ENCODE measurements at places on chromosomes 4 and X. TPM values are rescaled to one million over a fixed set of nuclear protein-coding genes. Genes with fewer than 3 reads are reported as not detected.

DNA sequence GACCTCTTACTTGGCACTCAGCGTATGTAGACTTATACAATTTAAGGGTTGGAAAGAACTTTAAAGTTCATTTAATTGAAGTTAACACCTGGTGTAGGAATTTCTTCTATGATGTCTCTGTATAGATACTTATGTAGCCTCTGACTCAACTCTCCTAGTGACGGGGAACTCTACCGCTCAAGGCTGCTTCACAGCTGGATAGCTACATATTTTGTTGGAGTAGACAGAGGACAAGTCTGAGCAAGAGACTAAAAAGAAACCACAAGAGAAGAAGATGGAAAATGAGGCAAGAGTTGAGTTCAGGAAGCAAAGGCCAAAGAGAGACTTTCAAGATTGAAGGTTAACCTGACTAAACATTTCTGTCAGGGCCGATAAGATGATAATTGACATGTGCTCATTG, 52.6 kb downstream of the GPR50 start:
- no peak for DNase-seq

- no peak for DNase-seq
These were observed 637.8 kb downstream of the BCOR start for GRCh38 chrX:39459952-39460351.

OCIAD2 gene
- 50.0 TPM for total RNA-seq

- no peak for DNase-seq
These were observed 116.4 kb downstream of the PPA2 start for GRCh38 chr4:105357258-105357980.

DNA sequence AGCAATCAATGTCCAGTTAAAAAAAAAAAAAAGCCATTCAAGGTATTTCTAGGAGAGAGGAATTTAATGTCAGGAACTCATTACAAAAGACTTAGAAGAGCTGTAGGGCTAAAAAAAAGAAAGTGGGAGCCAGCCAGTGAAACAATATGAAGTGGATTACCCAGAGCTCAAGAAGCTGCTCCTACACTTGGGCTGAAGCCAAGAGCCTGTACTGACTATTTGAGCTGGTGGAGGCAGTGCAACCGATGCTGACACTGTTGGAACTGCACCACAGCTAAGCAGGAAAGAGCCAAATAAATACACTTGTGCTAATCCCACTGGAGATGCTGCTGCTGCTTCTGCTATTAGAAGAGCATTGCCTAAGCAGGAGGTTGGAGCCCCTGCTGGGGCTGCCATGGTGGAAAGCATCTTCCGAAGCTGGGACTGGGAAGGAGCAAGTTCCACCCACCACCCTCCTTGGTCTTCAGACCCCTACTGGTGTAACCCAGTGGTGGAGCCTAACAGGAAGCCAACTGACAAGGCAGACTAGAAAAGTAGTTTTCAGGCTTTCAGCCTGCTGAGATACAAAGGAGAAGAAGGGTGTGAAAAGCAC, 65.4 kb downstream of the CXXC4 start:
- DNase-seq = no peak

DNA sequence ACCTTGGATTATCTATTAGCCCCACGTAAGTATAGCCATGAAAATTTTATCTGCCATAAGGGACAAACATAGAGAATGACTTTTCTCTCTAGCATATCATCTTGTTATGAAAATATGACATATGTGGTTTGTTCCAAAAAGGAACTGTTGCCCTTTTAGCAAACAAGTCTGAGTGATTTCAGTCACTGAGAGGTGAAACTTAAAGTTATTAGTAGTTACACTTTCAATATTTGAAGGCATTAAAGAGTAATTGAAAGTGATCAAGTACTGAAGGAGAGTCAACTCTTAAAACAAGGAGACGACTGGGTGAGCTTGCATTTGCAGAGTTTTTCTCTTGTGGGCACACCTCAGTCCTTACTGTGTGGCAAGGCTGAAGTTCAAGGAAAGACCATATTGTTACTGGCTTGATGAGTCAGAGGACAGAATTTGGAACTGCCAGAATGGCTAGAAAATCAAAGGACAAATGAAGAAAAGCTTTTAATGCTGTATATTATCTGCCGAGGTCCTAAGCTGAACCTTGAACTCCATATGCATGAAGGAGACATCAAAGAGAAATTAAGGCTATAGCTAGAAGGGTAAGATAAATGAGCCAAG, 205.1 kb upstream of the EMCN start:
- no peak for DNase-seq

GRCh38 chrX:139823806-139824205, 109.0 kb downstream of the ATP11C start:
- DNase-seq = no peak

DNA sequence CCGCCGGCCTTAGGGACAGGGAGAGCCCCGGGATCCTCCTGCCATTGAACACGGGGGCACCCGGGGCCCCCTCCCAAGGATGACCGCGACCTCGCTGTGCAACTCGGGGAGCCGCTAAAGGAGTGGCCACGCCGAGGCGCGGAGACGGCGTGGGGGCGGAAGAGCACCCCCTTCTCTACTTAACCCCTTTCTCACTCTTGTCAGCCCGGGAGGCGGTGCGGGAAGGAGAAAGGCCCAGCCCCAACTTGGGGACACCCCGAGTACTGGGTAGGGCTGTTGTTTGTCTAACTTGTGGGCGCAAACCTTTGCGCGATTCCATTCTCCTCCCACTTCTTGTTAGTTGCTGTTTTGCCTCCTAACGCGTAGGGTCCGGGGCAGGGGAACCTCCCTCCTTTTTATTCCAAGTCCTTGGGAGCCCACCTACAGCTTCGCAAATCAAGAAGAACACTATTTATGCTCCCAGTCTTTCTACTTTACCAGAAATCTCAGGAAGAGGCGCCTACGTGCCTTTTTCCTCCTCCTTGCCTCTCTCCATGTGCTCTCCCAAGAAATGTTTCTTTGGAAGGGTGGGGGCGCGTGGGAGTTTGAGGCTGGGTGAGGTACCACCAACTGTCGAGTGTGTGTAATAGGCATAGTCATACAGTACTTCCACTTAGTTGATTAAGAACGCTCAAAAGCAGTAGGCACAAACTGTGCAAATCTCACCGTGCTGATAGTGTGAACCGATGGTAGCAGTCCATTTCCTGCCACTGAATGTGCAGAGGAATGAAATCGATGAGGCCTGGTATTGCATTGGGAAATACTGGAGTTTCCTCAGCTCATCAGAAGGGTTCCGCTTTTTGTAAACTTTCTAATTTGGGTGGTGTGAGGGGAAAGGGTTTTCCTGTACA, 813 bp downstream of the DIAPH2 start:
- peak; percentile 11 for DNase-seq

GRCh38 chr4:2591189-2591588, 54.7 kb downstream of the FAM193A start:
- no peak for DNase-seq

- DNase-seq = no peak
These were observed 171.8 kb upstream of the FGF16 start for GRCh38 chrX:77275392-77275791.

CHRNA9 gene
- not detected for total RNA-seq

PHOX2B gene
- total RNA-seq = not detected

GRCh38 chrX:137118136-137118535, 84.3 kb upstream of the GPR101 start:
- no peak for DNase-seq

DNA sequence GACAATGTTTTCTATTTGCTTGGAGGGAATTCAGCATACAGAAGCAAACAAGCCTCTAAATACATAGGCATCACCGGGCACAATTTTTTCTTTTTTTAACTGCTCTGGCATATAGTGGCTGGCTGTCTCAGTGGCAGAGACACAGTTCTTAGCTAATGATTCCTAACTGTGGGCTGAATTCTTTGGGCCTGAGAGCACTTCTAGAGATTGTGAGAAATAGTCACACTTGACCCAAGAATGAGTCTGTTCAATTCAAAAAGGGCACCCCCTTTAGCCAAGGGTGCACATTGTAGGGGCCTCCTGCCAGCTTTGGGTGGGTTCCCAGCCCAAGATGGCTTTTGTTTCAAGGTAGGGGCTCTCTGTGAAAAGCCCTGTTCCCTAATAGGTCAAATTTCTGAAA, 345.7 kb downstream of the ARHGAP10 start:
- DNase-seq = no peak

TASL gene
- total RNA-seq = not detected

GRCh38 chrX:46165866-46166265, 379.4 kb downstream of the ZNF674 start:
- DNase-seq = no peak

- DNase-seq = no peak
These were observed 51.7 kb downstream of the HTRA3 start for GRCh38 chr4:8321220-8321619.

DNA sequence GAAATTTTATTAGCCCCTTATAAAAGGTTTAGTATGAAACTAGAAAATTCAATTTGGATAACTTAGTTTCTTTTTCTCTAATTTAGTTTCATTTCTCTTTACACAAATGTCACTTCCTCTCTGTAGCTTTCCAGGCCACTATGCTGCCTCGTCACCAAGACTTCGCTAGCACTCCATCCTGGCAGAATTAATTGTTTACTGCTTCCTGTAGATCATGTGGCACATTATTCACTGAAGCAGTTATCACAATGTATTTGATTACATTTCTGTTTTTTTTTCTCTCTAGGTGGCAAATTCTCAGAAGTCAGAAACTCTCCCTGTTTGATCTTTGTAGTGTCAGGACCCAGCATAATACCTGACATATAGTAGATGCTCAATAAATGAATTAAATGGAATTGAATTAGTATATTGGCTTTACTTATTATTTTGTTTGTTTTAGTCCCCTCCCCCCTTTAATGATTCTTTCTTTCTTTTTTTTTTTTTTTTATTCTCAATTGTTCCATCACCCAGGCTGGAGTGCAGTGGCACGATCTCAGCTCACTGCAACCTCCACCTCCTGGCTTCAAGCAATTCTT, 9.3 kb upstream of the SAT1 start:
- DNase-seq = no peak

DNA sequence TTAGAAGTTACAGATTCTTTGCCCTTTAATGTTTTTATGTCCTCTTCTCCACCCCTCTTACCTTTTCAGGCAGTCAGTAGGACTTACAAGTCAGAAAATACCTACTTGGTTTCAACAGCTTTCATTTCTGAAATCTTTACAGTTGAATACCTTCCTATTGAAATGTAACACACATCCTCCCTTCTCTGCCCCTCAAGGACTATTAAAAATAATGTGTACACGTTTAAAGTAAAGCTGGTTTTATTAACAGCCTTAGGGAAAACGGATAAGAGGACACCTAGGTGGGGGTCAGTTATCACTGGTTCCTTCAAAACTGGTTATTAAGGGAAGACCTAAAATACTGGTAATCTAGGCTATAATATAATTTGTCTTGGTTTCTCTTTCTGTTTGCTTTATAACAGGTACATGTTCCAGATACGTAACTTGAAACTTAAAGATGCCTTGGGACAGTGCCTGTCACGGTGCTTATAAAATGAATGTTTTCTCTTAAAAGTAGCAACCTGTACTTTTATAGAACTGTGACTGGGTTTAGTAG, 1.8 kb downstream of the CCSER1 start:
- no peak for DNase-seq

GRCh38 chr4:120472447-120473131, 405.9 kb upstream of the MAD2L1 start:
- DNase-seq = no peak

- DNase-seq = no peak
These were observed 188.0 kb downstream of the STIM2 start for GRCh38 chr4:27048429-27049238.

TET2 gene
- 11.4 TPM for total RNA-seq

HSPA4L gene
- total RNA-seq = 1.6 TPM

MFAP3L gene
- 6.3 TPM for total RNA-seq

DNA sequence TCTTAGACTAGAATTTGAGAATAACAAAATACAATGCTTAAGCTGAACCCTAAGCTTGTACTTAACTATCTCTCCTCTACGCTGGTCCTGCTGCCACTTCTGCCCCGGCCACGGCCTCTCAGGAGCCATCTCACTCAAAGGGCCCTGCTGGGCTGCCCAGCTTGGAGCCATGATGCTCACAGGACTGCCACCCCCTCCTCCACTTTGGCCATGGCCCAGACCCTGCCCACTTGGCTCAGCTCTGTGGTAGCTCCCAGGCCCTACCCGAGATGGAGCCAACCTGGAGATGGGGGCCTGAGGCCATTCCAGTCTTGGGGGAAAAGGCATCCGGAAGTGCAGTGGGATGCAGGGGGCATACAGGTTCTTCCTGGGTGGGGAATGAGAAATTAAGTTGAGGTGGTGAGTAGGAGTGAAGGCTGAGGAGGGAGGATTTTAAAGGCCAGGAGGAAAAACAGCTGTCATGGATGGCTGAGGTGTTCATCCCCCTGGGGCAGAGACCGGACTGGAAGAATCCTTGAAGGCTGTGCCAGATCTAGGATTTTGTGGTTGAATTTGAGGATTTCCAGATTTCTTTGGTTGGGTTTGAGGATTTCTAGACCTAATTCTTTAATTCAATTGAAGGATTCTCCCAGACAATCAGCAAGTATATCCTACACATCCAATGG, 824 bp downstream of the SASH3 start:
- DNase-seq = no peak

CYTL1 gene
- not detected for total RNA-seq

GRCh38 chr4:71713611-71714203, 70.2 kb downstream of the GC start:
- DNase-seq = no peak

- DNase-seq = no peak
These were observed 42.3 kb downstream of the DKK2 start for GRCh38 chr4:106993827-106994226.

THAP6 gene
- total RNA-seq = 7.3 TPM

FDCSP gene
- total RNA-seq = not detected

DNA sequence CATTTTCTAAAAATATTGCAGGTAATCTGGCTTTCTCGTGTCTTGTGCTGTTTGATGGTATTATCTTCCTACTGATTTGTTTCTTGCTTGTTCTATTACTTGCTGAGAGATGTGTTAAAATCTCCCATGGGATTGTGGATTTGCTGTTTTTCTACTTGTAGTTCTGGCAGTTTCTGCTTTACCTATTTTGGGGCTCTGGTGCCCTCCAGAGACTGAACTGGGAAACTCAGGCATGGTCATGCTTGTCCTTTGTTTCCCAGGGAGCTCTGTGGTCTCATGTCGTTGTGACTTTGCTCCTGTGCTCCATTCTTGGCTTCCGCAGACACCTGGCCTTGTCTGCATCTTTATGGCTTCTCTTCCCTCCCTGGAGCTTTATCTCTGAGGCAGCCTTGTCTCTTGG, 39.5 kb downstream of the NSD2 start:
- peak; percentile 67 for DNase-seq

- DNase-seq = peak; percentile 26
These were observed 175.9 kb downstream of the SLC39A8 start for GRCh38 chr4:102169345-102169744.

DNA sequence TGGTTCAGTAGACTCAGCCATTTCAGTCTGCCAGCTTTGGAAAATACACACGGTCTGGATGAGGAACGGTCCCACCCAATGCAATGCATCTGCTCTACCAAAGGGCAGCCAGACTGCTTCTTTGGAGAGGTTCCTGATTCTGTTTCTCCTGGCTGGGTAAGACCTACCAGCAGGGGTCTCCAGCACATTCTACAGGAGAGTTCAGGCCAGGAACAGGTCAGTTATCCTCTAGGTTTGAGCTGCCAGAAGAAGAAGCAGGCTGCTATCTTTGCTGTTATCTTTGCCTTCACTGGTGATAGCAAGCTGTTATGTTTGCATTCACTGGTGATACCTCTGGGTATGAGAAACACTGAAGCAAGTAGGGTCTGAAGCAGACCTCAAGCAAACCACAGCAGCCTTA, 45.5 kb upstream of the PBDC1 start:
- no peak for DNase-seq

Data from endothelial cell (in vitro differentiated cells).